Right atrium auricular region (tissue), 2 donors: ENCODE measurements at places on chromosomes 1 and 21.

GRCh38 chr1:164021813-164022212 is 537.2 kb upstream of the PBX1 start:
- no peak for DNase-seq

- no peak for DNase-seq
These were observed 70.8 kb downstream of the SMYD2 start for GRCh38 chr1:214351551-214352277.

DNA sequence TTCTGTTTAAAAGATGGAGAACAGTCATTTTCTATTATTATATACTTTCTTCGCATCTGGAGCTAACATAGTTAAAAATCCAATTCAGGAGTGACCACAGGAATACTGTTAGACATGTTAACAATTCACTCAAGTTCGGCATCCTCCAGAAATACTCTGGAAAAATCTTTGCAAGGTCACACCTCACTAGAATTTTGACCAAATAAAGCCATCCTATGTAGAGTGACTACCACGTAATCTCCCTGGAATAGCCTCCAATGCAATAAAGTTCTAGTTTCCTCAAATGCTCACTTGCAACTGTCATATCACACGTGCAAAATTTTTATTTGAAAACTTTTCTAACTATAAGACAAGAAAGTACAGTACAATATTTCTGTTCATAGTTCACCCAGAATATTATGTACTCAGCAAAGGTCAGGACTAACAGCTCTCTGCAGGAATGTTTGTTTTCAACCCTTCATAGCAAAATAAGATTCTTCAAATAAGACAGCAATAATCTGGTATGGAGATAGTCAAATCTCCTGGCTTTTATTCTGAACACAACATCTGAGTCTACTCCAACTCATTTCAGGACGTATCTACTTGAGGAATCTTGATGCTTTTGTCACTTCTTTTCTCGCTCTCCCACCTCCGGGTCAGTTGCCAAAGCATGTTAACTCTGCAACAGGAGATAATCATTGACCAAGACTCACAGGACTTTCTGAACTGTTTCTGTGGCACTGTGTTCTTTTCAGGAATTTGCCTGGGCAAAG is 82.6 kb downstream of the GDAP2 start:
- DNase-seq: no peak

DNA sequence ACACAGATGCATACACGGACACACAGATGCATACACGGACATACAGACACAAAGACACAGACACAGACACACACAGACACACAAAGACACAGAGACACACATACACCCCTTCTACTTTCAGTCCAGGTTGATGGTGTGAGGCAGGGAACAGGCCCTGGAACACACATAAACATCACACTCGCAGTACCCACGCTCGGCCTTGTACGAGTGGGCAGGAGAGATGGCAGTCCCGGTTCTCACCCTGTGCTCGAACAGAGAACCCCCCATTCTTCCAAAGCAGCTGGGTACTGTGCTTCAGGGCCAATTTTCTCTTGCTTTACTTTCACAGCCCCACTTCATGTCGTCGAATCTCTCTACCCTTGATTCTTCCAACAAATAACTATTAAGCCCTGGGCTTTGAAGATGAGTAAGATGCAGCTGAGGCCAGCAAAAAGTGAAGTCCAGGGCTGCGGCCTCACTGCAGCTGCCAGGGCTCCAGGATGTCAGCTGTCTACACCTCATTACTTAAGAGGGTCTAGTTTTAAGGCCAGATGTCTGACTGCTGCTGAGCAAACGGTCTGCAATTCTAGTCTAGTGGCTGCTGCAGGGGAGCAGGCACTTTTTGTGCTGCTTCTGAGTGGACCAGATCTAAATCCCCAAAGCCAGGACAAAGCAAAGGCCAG is 90.1 kb downstream of the PGBD5 start:
- no peak for DNase-seq

- DNase-seq: no peak
These were observed 86.8 kb downstream of the TEX35 start for GRCh38 chr1:178599745-178600144.

- no peak for DNase-seq
These were observed 60.1 kb upstream of the DUSP10 start for GRCh38 chr1:221801773-221802516.

GRCh38 chr1:205834751-205835150 is 15.2 kb downstream of the PM20D1 start:
- DNase-seq: no peak

- no peak for DNase-seq
These were observed 1.6 kb upstream of the LEFTY2 start for GRCh38 chr1:225942574-225942973.

GRCh38 chr21:34201001-34201400 is 127.6 kb downstream of the MRPS6 start:
- DNase-seq: no peak

DNA sequence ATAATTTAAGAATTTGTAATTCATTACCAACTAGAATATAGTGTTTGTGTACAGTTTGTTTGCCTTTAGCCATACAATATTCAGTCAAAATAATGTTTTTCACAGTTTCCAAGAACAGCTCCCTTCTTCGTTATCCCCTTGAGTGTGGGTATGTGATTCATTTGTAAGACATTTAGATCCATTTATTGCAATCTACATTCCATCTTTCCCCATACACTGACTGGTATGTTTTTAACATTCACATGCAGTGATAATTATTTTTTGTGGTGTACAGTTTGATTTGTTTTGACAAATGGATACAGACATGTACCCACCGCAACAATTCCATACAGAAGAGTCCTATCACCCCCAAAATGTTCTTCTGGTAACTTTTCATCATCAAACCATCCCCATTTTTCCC is 589.1 kb upstream of the ADAMTS5 start:
- DNase-seq: no peak
